ENCODE measurements at places on chromosomes 3 and 15.

- no peak for DNase-seq
These were observed 386.0 kb upstream of the LRRC3B start for GRCh38 chr3:26236531-26236930.

- no peak for DNase-seq
These were observed 2.1 kb downstream of the TRA2B start for GRCh38 chr3:185935465-185936272.

DNA sequence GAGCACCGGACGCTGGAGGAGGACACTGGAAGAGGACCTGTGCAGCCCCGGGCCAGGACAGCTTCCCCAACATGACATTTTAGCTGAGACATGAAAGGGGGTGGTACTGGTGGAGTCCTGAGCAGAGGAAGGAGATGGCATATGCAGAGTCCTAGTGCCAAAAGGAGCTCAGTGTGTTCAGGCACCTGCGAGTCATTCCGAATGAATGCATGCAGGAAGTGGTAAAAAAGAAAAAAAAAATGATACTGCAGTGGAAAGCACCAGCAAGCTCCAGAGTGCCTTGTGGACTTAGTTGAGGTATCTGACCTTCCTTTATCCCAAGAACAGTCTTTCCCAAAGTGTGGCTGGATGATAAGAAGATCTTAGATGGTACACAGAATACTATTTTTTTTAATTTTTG is 6.6 kb upstream of the ZNF148 start:
- DNase-seq, result no peak

- no peak for DNase-seq
These were observed 21.4 kb upstream of the CHST2 start for GRCh38 chr3:143098032-143098764.

DNA sequence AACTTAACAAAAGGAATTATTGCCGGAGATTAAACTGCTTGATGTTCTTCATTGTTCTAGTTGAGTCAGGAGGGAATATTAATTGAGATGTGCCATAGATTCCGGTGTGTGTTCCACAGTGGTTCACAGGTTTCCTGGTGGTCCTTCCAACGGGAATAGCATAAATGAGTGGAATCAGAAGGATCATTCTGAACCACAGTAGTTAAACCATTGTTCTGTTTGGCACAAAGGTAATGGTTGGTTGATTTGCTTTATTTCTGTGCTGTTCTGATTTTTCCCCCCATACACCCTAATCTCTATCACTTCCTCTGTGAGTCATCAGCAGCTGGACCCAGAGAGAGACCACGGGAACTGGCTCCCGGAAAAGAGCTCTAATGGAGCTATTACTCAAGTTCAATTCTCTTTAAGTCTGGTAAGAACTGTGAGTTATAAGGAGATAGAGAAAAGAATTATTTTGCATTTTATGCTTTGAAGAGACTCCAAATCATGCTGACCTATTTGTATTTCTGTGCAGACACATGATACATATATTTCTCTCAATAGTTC is 627.2 kb downstream of the ZIC1 start:
- DNase-seq, result no peak

- DNase-seq, result no peak
These were observed 616.0 kb upstream of the NAALADL2 start for GRCh38 chr3:174243171-174243570.

DNA sequence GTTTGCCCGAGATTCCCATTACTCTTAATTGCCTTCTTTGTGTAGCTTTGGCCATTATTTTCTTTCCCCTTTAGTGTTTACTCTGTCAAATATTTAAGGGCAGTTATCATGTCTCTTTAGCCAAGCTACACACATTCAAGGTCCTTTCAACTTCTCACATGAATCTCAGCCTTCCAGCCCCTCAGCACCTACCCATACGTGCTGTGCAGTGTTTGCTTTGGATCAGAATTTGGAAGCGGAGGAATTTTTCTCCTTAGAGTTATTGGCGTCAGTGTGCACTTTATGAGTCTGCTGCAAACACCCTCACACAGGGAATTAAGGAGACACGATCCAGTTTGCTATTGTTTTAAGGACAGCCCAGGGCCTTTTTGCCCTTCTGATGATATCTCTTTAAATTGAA is 231.6 kb downstream of the CACNA2D3 start:
- DNase-seq, result no peak

DNA sequence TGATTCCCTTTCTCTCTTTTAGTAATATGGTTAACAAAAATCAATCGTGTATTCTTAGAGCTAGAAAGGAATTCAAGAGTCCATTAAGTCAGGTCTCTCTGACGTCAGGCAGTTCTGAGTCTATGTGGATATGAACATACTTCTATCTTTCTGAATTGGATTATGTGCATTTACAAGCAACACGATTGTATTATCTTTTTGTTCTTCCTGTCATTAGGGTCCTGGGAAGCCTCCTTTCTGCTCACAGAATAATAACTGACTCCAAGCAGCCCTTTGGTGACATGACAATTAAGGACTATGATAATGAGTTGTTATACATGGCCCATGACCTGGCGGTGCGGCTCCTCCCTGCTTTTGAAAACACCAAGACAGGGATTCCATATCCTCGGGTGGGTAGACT is 14.0 kb downstream of the EDEM1 start:
- no peak for DNase-seq

- DNase-seq, result no peak
These were observed 16.0 kb downstream of the MED12L start for GRCh38 chr3:151101270-151101969.

DNA sequence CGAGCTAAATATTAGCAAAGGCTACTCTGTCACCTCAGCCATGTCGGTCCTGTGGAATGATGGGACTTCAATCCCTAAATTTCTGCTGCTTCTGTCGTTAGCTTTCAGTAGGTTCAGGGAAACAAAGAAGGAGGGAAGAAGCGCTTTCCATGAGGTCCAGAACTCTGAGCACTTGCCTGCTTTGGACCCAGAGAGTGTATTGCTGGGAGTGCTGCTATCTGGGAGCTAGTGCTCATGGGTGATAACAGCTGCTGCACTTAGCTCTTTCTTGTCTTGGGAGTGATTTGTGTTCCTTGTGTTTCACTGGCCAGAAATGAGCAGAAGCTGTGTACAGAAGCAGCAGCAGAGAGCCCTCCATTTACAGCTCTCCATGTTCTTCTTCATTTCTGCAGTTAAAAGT is 369.8 kb downstream of the DIPK2A start:
- DNase-seq, result no peak

DNA sequence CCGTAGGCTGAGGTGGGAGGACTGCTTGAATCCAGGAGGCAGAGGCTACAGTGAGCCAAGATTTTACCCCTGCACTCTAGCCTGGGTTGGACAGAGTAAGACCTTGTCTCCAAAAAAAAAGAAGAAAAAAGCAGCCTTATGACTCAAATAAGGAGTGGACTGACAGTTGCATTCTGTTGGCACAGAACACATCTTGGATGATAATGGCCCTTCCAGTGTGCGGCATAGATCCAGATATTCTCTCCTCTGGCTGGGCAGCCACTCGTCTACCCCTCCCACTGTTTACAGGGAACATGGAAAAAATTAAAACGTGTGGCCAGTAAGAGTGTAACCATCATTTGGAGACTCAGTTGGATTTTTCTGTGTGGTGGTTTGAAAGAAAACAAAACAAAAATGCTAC is 118.6 kb upstream of the RNF7 start:
- DNase-seq, result no peak

GRCh38 chr15:82108489-82109078 is 62.8 kb upstream of the MEX3B start:
- DNase-seq, result peak; percentile 68

DNA sequence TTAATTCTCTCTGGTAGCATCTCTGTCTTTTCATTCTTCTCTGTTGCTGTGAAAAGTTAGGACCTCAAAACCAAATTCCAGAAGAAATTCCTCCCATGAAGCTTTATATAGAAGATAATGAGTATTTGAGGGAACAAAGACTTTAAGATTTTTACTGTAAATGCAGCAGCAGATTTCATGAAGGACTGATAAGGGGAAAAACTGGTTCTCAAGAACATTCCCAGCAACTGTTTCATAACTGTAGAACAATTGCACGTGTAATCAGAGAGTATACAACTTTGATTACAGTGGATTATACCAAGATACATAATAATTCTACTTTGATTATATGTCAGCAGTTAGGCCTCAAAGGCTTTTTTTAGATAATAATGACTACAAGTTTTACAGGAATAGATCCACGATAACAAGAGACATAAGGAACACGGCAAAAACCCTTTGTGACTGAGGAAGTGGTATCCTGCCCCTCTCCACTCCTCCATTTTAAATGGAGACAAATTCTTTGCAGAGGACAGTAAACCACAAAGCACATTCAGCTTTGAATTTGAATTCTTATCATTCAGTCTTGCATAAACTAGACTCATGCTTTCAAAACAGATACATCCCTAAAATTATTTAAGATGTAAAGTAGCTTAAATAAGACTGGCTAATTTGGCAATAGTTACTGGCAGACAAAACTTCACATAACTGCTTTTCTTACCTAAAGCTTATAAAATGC is 42.9 kb upstream of the DIPK2A start:
- no peak for DNase-seq

- DNase-seq, result no peak
These were observed 781.1 kb downstream of the TUSC7 start for GRCh38 chr3:117490716-117491115.

GRCh38 chr15:56736881-56737707 is 3.8 kb upstream of the ZNF280D start:
- DNase-seq, result no peak

DNA sequence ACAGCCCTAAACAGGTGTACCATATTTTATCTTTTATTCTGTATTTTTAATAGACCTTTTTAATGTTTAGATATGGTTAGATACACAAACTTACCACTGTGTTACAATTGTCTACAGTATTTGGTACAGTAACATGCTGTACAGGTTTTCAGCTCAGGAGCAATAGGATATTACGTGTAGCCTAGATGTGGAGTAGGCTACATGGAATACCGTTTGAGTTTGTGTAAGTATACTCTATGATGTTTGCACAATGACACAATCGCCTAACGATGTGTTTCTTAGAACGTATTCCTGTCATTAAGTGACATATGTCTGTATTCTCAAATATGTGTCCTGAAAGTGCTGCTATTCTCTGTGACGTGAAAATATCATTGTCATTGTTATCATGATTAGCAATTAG is 62.6 kb downstream of the MFSD1 start:
- no peak for DNase-seq

DNA sequence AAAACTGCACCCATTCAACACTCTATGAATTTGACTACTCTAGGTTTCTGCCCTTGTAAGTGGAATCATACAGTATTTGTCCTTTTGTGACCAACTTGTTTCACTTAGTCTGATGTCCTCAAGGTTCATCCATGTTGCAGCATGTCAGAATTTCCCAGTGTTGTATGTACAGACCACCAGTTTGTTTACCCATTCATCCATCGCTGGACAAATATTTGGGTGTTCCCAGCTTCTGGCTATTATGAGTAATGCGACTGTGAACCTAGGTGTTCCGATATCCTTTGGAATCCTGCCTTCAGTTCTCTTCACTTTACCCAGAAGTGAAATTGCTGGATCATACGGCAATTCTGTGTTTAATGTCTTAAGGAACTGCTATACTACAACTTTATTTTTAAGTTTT is 12.6 kb downstream of the RPL32 start:
- DNase-seq, result no peak

DNA sequence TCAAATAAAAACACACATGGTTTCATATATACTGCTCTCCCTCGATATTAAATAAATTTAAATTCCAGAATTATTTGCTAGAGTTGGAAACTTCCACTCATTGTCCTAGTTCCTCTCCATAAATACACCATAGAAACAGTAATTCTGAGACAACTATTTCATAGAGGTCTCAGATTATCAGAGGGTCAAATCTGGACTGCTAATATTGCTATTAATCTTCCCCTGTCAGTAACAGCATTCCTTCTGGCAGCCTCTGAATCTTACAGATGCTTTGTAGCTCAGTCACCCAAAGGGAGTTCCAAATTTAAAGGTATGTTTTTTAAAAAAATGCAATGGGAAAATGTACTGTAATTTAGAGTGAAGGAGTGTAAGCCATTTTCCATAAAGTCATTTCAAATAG is 428.8 kb downstream of the PYDC2 start:
- no peak for DNase-seq

GRCh38 chr3:150765949-150766720 is 3.2 kb upstream of the SIAH2 start:
- DNase-seq, result no peak

GRCh38 chr3:14458434-14459275 is 56.2 kb downstream of the SLC6A6 start:
- no peak for DNase-seq

DNA sequence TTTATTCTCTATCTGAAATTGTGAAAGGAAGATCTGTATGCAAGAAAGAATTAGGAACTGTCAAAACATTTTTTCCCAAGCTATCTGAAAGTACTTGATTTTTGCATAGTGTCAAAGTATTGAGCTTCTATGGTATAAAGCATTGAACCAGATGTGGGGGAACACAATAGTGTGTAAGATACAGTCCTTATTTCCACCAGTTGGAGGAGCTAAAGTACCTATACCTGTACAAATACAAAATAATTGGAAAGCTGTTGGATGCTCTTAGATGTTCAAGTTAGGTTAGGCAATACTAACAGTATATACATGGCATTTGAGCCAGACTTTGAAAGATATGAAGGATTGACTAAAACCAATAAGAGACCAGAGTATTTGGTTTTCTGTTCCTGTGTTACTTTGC is 148.4 kb downstream of the B3GALNT1 start:
- no peak for DNase-seq

DNA sequence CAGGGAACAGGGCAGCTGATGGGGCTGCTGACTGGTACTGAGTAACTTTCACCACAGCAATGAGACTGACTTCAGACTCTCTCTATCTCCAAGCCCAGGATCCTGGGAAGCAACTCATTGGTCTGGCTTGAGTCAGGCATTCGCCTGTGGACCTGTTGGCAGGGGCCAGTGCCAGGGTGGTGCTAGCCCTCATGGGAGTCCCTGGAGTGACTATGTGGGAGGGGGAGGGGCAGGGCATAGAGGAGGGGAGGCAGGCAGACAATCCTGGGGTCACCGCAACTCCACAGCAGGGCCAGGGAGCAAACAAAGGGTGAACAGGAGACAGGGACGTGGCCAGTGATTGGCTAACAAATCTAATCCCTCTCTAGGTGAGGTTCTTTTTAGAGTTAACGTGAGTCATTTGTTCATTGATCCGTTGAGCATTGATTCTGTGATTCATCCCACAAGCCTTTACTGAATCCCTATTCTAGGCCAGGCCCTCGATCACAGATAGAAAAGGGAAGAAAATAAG is 71.8 kb downstream of the CEMIP start:
- no peak for DNase-seq

- no peak for DNase-seq
These were observed 1.2 kb downstream of the GABRB3 start for GRCh38 chr15:26771578-26772153.
